ENCODE measurements at places on chromosomes 3 and 15.

GRCh38 chr15:66241087-66241907, 12.3 kb downstream of the MEGF11 start:
- no peak for DNase-seq

- no peak for DNase-seq
These were observed 91.4 kb downstream of the FBN1 start for GRCh38 chr15:48554112-48554511.

DNA sequence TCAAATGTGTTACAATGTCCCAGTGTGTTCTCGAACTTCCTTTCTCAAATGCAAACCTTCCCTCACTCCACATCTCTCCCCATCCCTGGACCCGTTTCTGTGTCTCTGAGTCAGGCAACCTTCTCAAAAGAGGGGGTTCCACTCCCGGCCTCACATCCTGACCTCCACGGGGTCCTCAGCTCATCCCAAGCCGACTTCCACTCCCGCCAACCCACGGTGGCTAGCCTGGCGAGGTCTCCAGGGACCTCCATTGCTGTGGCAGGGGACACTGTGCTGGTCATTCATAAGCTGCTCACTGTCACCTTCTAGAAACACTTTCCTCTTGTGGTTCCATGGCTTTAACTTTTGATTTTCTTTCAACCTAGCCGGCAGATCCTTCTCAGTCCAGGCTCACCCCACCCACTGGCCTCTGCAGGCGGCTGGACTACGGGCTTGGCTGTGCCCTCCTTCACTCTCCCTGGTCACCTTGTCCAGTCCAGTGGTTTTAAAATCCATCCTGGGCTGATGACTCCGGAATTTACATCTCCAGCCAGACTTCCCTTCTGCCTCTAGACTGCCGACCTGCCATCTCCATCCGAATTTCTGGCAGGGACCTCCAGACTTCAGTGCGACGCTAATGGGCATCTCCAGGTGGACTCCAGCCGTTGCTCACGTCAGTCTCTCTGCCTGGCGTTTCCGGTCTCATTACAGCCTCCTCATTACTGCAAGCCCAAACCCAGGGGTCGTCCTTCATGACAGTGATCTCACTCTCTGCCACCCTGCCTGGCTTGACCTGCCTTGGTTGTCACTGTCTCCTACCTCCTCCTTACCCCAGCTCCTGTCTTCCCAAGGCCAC, 20.0 kb downstream of the ABTB1 start:
- DNase-seq, result no peak

- no peak for DNase-seq
These were observed at the start of gene HHLA2 for GRCh38 chr3:108296239-108296638. Gene HHLA2 (plus strand): TSS chr3:108296548. CDS start chr3:108351814, 55,266 bp downstream.

- no peak for DNase-seq
These were observed 143.7 kb downstream of the NR2F2 start for GRCh38 chr15:96474231-96474664.

DNA sequence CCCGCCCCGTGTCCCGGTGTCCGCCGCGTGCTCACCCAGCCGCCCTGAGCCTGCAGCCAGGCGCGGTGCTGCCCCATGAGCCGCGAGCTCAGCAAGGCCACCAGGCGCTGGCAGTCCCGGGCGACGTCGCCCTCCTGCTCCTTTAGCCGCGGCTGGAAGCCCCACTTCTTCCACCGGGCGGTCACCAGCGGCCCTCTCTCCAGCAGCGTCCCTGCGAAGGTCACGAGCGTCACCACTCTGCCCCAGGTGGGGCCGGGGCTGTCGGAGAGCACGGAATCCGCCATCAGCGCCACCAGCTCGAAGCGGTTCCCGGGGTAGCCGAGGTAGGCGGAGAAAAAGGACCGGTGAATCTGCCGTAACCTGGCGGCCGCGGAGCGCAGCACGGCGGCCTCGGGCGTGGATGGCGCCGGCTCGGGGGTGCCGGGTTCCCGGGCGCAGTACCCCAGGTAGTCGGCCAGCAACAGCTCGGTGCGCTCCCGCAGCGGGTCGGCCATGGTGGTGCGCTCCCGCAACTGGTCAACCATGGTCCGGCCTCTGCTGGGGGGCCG, 298 bp downstream of the BCL2L10 start:
- DNase-seq, result no peak

DNA sequence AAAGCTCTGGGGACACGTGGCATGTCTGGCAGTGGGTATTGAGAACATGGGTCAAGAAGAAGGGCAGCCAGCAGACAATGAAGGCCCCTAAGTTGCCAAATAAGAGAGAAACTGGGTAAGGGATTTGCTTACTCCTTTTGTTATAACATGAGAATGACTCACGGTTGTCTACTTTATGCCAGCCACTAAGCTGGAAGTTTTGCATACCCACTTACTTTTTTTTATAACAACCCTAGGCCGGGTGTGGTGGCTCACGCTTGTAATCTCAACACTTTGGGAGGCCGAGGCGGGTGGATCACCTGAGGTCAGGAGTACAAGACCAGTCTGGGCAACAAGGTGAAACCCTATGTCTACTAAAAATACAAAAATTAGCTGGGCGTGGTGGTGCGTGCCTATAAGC, 50.0 kb downstream of the DRD3 start:
- peak; percentile 54 for DNase-seq

- DNase-seq, result no peak
These were observed 396.0 kb downstream of the FHIT start for GRCh38 chr3:60855250-60855649.

DNA sequence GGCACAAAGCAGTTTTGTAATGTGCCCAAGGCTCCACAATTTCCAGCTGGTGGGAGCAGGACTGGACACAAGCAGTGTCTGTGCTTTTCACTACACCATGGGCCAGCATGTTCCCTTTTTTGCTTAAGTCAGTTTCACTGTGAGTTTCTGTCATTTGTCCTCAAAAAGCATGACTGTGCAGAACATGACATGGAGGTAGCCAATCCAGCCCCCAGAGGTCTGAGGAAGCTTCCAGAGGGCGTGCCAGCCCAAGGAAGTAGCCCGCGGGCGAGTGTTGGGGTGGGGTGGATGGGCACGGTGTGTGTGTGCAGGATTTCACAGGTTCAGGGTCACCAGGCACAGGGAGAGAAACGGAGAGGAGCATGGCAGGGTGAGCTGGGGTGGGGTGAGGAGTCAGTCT, 8.0 kb upstream of the EEFSEC start:
- DNase-seq, result no peak

DNA sequence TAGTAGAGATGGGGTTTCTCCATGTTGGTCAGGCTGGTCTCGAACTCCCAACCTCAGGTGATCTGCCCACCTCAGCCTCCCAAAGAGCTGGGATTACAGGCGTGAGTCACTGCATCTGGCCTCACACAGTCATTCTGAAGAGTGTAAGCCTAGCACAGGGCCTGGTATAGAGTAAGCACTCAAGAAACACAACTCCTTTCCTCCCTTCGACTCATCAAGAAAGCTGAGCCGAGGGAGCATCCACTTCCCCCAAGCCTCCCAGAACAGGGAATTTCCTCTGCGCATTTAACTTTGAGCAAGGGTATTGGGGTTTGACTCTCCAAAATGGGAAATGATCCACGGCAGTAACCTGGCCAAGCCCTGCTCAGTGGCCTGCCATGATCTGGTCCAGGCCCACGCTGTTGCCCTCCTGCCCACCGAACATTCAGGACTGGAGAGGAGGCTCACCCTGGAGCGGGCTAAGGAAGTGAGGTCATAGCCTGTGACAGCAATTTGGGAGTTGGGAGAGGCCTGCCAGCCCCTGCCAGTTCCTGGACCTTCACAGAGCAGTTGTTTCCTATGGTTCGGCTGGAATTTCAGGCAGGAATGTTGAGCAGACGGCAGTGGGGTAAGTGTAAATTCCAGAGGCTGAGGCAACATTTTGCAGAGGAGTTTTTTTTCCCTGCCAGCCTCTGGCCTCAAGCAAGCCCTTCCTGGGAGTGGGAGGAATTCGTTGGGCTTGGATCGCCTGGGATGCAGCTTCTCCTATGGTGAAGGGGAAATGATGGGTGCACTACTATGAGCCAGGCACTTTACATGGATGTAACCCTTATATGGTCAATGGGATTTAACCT, 21.2 kb upstream of the SMAD3 start:
- DNase-seq, result peak; percentile 95

DNA sequence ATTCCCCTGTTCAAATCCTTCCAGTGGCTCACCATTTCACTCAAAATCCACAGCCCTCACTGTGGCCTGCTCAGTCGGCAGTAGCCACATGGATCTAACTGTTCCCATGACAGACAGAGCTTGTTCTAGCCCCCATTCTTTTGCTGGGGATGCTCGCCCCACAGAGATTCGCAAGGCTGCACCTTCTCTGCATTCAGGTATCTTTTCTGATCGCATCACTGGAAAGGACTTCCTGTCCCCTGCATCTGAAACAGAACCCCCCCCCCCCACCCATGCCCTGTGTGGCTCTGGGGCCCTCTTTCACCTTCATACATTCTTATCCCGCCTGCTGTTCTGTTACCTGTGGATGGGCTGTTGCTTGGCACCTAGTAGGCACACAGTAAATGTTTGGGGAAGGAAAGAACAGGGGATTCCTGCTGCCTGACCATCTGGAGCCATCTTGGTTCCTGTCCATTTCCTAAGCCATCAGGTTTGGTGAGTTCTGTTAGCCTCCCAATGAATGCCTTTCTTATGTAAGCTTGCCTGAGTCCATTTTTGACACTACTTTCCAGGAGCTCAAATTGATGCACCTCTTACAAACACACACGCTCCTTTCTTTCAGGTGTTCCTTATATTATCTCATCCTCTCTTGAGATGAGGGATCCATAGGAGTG, 42.9 kb upstream of the PGPEP1L start:
- no peak for DNase-seq

DNA sequence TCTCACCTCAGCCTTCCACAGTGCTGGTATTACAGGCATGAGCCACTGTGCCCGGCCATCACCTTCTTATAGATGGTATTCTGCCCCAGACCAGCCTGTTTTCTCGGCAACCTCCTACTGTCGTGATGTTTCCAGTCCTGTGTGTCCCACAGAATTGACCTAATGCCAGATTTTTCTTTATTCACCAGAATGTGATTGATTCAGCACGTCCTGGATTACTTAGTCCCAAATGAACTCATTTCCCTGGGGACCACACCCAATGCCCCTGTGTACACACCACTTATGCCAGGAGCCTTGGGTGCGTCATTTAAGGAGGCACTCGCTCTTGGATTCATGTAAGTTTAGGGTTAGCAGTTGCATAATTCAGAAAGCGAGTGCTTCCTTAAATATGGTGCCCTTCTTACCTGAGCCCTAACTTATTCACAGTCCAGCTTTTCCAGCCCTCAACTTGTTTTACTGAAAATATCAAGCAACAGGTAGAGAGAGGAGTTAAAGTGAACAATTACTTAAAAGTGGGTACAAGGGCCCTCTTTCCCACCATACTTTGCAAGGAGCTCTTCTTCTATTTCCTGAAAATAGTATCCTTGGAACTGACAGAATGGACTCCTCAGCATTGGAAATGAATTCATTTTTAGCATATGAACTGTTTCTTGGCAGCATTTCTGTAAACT, 64.6 kb upstream of the UBE2E1 start:
- DNase-seq, result no peak

- DNase-seq, result no peak
These were observed 6.6 kb downstream of the ACOX2 start for GRCh38 chr3:58530354-58530865.

- DNase-seq, result no peak
These were observed 49.0 kb downstream of the CCDC54 start for GRCh38 chr3:107426223-107426622.

DNA sequence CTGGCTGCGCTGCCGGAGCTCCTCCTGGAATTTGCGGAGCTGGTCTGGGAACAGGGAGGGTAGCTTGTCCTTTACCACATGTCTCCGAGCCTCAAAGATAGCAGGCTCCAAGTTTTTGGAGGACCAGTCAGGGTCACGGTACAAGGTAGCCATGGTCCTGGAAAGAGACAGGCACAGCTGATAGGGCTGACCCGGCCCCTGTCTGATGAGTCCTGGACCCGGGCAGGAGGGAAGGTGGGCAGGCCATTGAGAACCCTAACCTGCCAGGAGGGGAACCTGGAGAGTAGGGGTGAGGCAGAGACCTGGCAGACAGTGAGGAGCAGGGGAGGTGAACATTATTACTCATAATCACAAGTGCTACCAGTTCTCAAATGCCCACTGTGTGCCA, 20.4 kb upstream of the EHD4 start:
- DNase-seq, result no peak

GRCh38 chr15:61794881-61795280, 265.4 kb downstream of the VPS13C start:
- DNase-seq, result no peak

DNA sequence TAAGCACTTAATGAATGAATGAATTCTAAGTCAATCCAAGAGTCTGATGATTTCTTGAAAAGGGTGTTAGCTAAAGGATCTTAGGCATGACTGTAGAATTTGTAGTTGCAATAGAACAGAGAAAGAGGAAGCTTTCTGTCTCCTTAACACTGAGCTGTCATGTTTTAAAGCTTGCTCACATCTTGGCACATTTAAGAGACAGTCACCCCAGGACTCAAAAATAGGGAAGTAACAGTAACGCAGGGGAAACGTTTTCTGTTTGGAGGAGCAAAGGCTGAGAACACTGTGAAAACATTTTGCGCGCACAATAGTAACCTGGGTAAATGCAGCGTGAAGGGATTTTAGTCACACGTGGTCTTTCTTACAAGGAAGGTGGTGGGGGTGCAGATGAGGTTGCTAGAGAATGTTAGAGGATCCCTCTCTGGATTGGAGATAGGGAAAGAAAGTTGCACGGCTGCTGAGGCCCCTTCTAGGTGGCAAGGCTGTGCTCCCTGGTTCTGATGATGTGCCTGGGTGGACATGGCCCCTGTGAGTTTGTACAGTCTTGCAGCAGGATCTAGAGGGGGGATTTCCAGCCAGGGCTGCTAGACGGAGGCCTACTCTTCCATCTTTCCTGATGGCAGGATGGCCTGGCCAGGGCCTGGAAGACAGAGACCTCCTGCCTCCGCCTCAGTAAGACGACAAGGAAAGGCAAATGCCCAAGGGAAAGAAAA, 12.0 kb downstream of the STARD5 start:
- DNase-seq, result peak; percentile 44

GRCh38 chr3:164897342-164897741, 181.0 kb downstream of the SI start:
- no peak for DNase-seq

GRCh38 chr3:13574083-13574797, 25.3 kb downstream of the FBLN2 start:
- no peak for DNase-seq

- no peak for DNase-seq
These were observed 46.3 kb upstream of the VPS8 start for GRCh38 chr3:184765730-184766074.

DNA sequence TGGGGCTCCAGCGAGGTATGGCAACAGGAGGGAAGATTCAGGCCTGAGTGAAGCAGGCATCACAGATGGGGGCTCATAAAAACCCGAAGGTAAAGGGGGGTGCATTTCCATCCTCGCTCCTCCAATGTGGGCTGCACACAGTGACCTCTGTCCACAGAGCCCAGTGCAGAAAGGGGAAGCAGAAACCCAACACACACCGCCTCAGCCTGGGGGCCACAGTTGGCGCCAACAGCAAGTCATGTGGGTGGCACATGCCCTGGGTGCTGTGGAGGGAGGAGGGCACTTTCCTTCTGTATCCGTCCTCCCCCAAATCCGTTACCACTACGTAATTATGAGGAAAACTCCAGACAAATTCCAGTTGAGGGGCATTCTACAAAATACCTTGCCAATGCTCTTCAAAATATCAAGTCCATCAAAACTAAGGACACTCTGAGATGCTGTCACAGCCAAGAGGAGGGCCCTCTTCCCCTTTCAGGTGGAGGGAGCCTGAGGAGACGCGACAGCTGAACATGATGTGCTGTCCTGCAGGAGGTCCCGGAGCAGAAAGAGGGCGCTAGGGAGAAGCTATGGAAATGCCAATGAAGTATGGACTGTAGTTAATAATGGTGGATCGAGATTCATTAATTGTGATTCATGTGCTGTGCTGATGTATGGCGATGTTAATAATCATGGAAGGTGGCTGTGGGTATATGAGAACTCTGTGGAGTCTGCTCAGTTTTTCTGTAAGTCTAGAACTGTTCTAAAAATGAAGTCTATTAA, 16.4 kb downstream of the APBA2 start:
- DNase-seq, result no peak
